Body of pancreas (tissue), 4 donors: ENCODE measurements at places on chromosomes 16 and 17.

DNA sequence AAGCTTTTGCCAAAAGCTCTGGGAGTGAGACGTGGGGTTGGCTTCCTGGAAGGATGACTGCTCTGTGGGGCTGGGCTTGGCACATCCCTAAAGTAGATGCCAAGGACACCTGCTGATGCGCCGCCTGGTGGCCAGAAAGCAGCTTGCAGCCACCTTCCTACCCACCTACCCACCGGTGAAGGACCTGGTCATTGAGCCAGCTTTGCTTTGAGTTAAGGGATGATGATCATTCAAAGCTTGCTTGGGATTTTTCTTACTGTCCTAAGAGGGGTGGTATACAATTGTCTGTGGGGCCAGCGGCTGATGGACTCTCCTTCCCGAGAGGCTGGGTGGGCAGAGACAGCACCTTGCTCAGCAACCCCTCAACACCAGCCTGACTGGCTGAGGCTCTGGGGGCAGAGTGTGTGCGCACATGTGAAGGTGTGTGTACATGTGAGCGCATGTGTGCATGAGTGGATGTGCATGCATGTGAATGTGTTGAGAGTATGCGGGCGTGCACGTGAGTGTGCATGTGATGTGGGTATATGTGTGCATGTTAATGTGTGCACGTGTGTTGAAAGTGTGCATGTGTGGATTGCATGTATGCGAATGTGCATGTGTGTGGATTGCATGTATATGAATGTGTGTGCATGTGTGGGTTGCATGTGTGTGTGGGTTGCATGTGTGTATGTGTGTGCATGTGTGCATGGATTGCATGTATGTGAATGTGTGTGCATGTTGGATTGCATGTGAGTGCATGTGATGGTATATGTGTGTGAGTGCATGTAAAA is 18.6 kb downstream of the C1QTNF1 start:
- DNase-seq, result peak; percentile 86

DNA sequence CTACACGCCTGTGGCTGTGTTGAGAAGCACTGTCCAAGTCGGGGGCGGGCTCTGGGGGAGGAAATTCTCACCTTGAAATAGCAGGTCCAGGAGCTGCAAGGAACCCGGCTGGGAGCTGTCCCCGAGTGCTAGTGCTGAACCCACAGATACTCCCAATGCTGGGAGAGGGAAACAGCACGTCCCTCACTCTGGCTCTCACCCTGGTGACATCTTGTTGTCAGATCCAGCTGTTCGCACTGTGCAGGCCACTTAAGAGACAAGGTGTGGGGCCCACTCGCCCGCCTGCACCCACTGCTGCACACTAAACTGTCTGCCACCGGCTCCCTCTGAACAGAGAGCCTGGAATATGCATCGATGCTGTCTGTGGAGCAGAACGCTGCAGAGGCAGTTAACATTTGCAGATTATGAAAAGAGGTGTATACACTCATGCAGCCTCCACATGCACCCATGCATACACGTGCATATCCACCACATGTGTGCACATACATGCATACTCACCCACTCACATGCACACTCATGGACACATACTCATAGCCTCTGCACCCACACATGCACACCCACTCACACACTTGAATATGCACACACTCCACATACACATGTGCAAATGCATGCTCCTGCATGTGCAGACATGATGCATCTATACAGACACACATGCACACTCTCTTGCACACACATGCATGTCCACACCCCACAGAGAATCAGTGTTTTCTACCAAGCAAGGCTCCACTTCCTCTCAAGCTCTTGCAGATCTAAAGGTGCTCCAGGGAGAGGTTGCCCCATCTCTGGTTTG is 42.0 kb downstream of the MGAT5B start:
- peak; percentile 53 for DNase-seq

DNA sequence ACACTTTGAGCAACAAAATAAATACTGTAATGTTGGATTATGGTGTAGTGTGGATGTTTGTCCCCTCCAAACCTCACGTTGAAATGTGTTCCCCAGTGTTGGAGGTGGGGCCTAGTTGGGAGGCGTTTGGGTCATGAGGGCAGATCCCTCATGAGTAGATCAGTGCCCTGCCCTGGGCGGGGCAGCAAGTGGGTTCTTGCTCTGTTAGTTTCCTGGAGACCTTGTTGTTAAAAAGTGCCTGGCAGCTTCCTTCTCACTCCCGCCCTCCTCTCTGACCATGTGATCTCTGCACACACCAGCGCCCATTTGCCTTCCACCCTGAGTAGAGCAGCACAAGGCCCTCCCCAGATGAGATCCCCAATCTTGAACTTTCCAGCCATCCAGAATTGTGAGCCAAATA is 67.7 kb downstream of the MPRIP start:
- DNase-seq, result no peak

DNA sequence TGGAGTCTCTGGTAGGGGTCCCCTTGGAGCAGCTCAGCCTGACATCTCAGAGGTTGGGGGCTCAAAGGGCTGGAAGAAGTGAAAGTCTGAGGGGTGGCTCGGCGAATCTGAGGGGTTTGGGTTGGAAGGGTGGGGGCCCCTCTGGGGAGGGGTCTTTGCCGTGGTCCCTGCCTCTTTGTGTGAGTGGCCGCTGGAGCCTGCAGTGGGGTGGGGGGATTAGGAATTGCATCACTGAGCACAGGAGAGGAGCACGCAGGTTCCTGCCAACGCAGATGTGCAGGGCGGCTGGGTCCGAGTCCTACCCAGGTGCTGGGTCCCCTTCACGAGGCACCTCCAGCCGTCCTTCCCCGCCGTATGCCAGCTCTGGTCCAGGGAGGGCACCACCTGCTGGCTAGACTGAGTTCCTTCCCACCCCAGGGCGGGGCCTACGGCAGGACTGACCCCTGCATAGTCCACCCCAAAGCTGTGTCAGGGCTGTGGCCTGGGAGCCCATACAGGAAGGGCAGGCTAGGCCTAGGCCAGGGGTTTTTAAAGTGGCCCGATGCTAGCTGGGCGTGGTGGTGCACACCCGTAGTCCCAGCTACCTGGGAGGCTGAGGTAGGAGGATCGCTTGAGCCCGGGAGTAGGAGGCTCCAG is 9.9 kb downstream of the FMNL1 start:
- no peak for DNase-seq

GRCh38 chr17:9361188-9361955 is 214.2 kb downstream of the STX8 start:
- no peak for DNase-seq

DNA sequence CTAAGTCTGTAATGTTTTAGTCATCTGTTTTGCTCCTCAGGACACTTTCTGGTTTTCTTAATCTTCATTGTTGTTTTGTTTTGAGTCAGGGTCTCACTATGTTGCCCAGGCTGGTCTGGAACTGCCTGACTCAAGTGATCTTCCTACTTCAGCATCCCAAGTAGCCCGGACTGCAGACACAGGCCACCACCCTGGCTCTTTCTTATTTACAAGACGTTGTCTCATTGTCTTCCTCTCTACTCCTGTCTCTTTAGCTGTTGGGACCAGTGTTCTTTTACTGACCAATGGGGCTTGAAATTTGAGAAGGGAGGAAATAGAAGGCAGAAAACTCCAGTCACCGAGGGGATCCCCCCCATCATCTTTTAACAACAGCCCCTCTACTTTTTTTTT is 1.2 kb downstream of the SCPEP1 start:
- DNase-seq, result no peak
